Activated naive CD4-positive, alpha-beta T cell treated with anti-CD3 and anti-CD28 coated beads, Interleukin-2, amount 50 U/mL, for 16 hours (primary cell): ENCODE measurements at places on chromosomes 12 and 14.

DNA sequence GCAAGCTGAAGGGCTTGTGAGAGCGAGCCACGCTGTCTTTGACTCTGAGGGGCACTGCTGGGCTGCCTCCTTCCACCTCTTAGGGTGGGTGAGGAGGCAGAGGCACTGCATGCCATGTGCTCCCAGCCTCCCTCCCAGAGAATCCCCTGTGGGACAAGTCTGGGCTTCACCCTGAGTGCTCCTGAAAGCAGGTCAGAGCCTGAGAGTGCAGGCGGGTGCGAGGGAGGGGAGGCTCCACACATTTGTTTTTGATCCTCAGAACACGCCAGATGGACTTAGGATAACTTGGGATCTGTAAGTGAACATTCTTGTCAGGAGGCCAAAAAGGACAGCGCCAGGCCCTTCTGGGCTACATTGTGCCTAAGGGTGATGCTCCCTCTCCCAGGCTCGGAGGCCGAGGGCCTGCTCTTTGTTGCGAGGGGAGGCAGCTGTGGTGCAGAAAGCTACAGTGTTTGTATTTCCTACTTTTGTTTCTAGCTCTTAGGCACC lies 155.4 kb downstream of the TMX1 start:
- DNase-seq, result no peak

- no peak for DNase-seq
These were observed 571.4 kb downstream of the NOVA1 start for GRCh38 chr14:26026384-26026783.

DNA sequence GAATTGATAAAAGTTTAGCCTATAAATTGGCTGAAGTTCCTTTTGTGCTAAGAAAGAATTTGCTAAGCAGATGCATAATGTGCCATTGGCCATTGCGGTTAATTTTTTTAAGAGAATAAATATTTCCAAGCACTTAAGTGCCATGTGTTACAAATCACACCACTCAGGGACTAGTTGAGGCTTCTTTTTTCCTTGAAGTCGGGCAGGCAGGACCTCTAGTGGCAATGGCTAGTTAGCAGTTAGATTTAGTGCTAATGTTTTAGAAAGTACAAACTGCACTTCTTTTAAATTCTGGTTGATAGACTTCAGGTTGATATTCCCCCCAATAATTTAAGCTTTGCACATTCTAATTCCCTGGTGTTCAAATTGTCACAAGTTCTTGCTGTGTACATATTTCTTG lies 294.3 kb downstream of the APAF1 start:
- DNase-seq, result no peak

GRCh38 chr12:121132601-121133481 lies at the start of gene P2RX7:
P2RX7 (plus strand) TSS chr12:121132876; CDS start chr12:121132971, 95 bp downstream.
- DNase-seq, result peak; percentile 39

- DNase-seq, result no peak
These were observed 1.8 kb upstream of the MED6 start for GRCh38 chr14:70602254-70602653.

GRCh38 chr14:101035466-101036225 lies 132.1 kb upstream of the RTL1 start:
- DNase-seq, result no peak

- DNase-seq, result no peak
These were observed 15.1 kb downstream of the NAV3 start for GRCh38 chr12:77845831-77846230.

DNA sequence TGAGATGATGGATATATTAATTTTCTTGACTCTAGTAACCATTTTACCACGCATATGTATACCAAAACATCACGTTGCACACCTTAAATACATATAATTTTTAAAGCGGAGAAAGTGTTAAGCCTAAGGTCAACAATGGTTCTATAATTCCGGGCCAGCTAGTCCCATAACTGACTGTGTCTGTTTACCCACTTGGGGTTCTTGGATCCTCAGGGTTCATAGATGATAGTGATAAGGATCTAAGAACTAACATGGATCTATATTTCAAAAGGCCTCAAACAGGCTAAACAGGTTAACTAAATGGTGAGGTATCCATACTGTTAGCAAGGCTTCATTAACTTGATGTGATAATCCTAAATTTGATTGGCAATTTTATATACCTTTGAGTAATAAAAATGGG lies 9.8 kb downstream of the SLC38A1 start:
- no peak for DNase-seq

GRCh38 chr12:114998118-114998749 lies 314.3 kb upstream of the TBX3 start:
- DNase-seq, result no peak

- DNase-seq, result no peak
These were observed 21.6 kb upstream of the STAC3 start for GRCh38 chr12:57272337-57273151.

- no peak for DNase-seq
These were observed 15.1 kb upstream of the CAPRIN2 start for GRCh38 chr12:30769802-30770201.

GRCh38 chr14:66284346-66284745 lies 201.8 kb upstream of the CCDC196 start:
- DNase-seq, result no peak

GRCh38 chr12:71297930-71298329 lies 140.1 kb upstream of the TSPAN8 start:
- DNase-seq, result no peak

DNA sequence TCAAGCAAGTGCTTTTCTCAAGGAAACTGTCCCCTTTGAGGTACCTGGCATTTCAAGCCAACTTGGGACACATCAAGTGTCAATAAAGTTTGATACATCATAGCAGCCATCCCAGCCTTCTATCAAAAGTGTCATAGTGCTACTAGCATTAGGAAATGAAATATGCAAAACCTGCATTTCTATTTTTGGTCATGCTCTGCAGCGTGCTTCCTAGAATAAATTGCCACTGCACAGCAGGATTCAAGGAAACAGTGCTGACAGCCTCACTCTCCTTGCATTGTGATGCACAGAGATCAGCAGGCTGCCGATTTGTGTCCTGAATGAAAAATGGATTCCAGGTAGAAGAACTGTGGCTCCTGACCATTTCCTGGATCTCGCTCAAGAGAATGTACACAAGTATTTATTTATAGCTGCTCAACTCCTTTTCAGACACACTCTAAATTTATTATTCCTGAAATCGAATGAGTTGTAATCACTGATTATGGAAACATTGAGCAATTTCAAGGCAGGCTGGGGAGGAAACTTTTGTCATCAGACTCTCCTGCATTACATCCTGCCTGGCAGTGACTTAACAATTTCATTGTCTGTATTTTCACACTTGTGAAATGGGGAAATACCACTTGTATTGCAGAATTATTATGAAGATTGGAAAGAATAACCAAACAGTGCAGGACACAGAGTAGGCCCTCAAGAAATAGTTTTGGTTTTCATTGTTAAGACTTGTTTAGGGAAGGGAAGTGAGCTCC lies 120.9 kb downstream of the SLC38A6 start:
- no peak for DNase-seq

DNA sequence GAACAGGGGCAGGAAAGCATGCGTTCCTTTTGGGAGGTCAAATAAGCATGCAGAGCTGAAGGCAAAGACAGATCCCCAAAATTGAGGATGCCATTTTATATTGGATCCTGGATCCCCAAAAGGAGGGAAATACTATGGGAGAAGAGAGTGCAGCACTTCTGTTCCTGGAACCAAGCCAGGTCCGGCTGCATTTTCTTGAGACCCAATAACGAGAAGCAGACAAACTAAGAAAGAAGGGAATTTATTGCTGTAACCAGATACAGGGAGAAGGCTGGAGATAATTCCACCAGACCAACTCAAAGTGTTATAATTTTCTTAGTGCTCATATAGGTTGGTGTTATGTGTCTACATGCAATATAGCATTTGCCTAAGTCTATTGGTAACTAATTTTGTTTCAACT lies 60.8 kb downstream of the PDE6H start:
- no peak for DNase-seq

DNA sequence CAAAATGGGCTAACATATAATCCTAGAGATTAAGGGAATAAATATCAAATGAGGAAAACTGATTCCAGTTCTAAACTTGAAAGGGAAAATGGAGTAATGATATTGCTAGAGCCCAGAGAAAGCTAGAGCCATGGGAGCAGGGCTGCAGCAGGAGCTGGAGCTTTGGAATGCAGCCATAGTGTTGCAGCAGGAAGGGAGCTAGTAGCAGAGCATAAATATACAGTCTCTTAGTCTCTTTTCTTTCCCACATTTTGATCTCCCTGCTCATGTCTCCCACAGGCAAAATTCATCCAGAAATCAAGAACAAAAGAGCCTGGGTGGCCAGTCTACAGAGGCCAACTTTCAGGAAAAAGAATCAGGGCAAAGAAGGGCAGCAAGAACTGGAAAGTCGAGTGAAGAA lies 253.7 kb downstream of the ATXN7L3B start:
- no peak for DNase-seq

DNA sequence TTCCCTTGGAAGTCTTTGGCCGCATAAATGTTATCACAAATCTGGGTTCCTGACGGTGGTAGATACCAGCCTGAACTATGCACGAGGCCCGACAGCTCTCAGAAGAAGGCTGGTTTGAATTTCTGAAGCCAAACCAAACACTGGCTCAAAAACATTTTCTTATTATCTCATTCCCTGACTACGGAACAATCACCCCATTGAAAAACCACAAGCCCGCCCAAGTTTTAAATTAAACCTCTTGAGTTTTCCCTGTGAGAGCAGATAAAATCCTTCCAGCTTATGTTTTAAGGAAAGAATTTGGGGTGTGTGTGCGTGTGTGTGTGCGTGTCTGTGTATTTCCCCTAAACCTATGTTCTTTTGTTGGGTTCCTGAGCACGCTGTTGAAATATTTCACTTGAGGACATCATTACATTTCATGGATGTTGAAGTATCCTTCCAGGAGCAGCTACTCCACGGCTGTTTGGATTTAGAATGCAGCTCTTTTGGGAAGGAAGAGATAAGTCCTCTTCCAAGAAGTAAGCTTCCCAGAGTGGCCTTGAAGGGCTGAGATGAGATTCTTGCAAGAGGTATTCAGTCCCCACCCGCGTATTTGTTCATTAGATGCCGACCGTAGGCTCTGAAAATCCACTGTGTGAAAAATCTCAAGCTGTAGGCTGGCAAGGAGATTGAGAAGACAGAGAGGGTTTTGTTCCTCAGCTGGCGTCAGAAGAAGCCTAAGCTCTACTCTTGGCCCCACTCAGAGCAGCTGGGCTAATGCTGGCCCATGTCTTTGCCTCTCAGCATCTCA lies 131.0 kb upstream of the NCOR2 start:
- no peak for DNase-seq

DNA sequence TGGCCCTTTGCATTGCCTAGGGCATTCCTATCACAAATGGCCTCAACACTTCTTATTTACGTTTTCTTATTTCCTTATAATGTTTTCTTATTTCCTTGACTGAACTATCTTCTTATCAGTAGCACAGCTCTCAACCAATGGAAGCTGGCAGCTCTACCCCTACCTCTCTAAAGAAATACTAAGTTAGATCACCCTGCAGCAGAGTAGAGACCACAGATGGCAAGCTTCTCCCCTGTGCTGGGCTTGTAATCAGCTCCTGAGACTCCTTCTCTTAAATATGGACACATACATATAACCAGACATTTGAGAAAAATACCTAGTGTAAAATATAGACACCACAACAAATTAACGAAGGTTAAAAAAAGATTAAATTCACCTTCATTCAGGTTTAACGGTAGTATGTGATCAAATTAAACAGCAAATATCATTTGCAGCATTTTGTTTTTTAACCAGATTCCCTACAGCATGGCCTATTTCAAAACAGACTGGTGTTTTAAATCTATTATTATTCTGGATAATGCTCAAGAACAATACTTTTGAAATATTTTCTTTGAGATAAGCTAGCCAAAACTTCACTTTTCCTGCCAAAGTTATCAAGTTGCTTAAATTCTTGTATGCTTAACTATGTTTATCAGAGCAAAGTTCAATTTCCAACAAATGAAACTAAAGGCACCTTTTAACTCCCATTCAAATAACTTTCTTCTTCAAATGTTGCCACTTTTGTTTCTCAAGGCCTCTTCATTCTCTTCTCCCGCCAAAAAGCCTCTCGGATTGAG lies 54.3 kb downstream of the SLC41A2 start:
- no peak for DNase-seq

DNA sequence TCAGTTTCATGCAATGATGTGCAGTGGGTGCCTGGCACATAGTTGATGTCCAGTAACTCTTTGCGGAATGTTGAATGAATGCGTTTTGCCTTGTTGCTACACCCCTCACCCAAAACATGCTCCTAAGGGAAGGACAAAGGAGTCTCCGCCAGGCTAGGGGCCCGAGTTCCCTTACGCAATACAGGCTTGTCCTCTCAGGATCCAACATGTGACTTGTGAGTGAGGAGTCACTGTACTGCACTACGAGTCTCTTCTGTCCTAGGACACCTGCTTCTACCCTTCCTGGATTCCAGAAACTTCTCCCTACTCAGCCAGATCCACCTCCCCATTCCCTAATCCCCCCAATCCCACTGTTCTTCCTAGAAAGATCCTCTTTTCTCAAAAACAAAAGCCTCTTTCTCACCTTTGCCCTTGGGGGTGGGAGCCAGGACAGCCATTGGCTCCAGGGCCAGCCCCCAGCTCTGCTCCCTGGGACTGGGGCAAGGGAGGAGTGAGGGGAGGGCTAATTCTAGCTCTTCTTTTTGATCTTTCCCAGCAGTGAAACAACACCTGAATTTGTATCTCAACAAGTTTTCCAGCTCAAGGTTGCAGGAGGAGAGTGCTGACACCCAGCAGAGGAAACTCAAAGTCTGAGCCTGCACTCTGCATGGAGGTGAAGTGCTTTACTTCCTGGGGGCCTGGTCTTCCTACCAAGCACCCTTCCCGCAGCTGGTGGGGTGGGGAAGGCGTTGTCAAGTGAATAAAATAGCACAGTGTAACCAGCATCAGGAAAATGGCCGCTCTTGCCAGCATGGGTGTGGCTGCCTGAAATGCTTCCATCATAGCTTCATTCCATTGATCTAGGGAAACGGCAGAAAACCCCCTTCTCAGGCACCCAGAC lies 3.4 kb upstream of the OTUB2 start:
- DNase-seq, result no peak

GRCh38 chr14:99971941-99972747 lies 93.1 kb upstream of the EVL start:
- DNase-seq, result peak; percentile 22

DNA sequence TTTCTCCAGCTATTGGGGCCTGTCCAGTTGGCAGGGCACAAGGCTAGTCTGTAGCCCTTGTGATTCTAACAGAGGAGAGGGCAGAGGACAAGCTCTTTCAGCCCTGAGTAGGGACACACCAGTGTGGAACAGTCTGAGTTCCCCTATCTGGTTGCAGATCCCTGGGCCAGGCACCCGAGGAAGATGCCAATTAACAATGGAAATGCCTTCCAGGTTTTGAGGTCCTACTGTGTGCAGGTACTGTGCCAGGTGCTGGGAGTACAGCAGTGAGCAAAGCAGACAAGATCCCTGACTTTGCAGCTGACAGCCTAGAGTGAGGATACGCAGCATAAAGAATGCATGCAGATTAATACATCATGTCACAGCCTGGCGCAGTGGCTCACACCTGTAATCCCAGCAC lies 17.1 kb downstream of the DTX1 start:
- no peak for DNase-seq

GRCh38 chr12:45217846-45218245 lies 2.0 kb downstream of the ANO6 start:
- no peak for DNase-seq

GRCh38 chr12:770479-770878 lies 18.1 kb downstream of the WNK1 start:
- DNase-seq, result no peak
